GM12892 (cell line): ENCODE measurements at places on chromosomes 4 and X.

DNA sequence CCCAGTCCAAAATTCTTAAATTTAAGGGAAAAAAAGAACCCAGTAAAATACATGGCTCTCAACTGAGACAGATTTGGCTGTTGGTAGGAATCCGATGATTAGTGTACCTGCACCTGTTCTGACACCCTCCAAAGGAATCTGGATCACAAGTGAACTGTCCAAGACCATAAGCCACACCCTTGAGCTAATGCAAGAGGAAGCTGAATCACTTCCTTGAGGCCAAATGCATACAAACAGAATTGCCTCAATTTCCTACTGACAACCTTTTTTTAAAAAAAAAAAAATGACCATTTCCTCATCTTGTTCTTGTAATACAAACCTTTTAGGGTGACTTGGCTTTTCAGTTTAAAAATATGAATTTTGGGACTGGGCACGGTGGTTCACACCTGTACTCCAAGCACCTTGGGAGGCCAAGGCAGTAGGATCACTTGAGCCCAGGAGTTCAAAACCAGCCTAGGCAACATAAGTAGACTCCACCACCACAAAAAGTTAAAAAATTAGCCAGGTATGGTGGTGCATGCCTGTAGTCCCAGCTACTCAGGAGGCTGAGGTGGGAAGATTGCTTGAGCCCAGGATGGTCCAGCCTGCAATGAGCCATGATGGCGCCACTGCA, 10.7 kb upstream of the FBXL5 start:
- no peak for DNase-seq

- no peak for DNase-seq
Measured at GRCh38 chr4:88698519-88698918, 890 bp upstream of the NAP1L5 start.

DNA sequence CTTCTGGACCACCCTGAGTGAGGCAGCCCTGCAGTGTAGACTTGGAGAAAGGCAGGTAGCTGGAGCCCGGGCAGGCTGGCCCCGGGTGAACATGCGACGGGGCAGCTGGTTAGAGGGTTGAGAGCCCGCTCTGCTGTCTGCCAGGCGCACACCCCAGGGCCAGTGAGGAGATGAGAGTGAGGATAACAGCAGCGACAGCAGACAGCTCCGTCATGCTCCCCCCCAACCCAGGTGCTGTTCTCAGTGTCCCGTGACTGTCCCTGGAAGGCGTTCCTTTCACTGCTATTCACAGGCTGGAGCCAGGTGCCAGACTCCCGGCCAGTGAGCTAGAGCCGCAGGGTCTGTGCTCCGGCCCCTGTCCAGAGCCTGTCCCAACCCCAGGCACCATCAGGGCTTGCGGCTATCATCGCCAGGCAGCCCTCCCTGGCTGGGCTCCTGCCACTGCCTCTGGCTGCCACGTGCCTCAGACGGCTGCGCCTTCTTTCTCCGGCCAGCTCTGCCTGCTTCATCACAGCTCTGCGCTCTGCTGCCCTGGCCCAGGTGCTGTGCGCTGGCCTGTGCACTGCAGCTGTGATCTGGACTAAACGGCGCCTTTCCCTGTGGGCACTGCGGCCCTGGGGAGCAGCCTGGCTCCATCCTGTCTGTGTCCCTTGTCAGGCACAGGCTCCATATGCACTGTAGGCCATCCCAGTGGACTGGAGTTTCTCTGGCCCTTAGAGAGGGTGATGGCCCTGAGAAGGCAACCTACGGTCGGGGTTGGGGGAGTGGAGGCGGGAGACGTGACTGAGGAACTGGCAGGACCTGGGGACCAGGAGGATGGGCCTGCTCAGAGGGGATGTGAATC, 19.8 kb downstream of the NSG1 start:
- DNase-seq, result no peak

- DNase-seq, result no peak
Measured at GRCh38 chr4:125677665-125678307, 363.0 kb downstream of the FAT4 start.

- DNase-seq, result no peak
Measured at GRCh38 chr4:152073351-152074087, 312.7 kb upstream of the GATB start.

- DNase-seq, result no peak
Measured at GRCh38 chrX:10926891-10927290, 184.2 kb upstream of the HCCS start.

- DNase-seq, result no peak
Measured at GRCh38 chrX:73877687-73878086, 314.7 kb downstream of the CHIC1 start.

DNA sequence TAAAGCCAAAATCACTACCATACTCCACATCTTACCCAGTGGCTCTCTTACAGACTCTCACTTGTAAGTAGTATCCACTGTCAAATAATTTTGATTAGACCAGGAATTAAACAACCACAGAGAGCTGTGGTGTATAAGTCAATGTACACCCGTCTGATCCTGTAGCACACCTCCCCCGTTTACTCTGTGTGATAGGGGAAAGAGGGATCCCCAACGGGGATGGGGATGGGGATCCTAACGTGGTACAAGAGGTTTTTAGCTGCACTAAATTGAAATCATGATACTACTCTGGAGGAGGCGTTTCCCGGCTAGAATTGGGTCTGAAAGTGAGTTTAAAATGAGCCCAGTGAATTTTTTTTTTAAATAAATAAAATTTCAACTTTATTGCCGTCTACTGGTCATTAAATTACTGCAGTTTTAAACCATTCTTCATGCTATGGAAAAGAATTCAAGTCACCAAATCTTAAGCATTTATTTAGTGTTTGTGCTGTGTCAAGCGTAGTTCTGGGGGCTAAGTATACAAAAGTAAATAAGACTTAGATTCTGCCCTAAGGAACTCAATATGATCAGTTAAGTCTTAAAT, 76.6 kb downstream of the INTS12 start:
- DNase-seq, result no peak

DNA sequence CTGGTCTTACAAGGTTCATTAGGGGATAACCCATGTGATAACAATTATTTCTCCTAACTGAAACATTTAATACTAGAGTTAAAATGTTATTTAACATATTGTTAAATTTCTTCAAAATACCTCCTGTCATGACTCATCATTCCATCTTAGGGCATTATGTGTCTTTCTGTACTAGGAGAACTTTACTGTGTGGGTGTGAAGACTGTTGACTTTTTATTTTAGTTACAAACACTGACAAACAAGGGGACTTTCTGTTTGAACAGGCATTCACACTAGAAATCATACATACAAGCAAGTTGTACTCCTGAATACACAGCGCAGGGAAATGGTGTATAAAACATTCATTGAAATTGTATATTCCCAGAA, 175.9 kb downstream of the FBXW7 start:
- no peak for DNase-seq

DNA sequence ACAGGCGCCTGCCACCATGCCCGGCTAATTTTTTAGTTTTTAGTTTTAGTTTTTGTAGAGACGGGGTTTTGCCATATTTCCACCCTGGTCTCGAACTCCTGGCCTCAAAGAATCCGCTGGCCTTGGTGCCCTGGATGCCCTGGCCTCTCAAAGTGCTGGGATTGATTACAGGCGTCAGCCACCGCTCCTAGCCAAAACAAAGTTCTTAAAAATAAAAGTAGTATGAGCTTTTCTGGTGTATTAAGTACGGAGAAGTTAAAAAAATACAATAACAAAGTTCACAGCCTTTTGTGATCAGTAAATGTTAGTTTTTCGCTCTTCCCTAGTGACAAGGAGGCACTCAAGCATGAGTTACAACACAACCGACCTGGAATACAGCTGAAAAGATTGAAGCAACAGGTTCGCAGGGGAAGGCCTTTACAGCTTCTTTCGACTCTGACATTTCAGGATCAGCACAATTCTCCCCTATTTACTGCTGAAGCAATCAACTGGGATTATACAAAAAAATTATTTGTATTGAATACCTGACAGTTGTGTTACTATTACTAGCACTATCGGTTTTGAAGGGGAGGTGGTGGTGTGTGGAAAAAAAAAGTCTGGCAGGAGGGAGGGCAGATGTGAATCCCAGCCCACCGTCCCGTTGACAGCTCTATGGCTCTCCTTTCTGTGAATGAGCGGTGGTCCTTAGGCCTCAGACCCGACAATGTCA, 893 bp upstream of the METAP1 start:
- DNase-seq, result no peak
